ENCODE measurements at places on chromosomes 2 and 18.

DNA sequence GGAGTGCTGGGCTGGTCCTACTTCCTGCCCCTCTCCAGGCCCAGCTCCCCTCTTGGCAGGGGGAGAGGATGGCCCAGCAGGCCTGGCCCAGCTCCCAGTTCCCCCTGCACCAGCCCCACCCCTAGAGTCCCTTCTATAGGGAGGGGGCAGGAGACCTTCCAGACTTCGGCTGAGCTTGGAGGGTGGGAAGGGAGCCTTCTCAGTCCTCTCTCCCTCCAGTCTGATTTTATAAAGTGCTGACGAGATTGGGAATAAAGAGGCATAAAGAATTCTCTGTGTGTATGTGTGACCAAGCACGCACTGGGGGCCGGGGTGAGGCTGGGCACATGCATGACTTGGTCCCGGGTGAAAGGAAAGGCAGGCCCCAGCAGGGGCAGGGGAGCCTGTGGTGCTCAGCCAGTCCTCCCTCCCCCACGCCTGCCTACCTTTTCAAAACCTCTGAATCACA, 5.1 kb downstream of the CHPF start:
- no peak for DNase-seq

DNA sequence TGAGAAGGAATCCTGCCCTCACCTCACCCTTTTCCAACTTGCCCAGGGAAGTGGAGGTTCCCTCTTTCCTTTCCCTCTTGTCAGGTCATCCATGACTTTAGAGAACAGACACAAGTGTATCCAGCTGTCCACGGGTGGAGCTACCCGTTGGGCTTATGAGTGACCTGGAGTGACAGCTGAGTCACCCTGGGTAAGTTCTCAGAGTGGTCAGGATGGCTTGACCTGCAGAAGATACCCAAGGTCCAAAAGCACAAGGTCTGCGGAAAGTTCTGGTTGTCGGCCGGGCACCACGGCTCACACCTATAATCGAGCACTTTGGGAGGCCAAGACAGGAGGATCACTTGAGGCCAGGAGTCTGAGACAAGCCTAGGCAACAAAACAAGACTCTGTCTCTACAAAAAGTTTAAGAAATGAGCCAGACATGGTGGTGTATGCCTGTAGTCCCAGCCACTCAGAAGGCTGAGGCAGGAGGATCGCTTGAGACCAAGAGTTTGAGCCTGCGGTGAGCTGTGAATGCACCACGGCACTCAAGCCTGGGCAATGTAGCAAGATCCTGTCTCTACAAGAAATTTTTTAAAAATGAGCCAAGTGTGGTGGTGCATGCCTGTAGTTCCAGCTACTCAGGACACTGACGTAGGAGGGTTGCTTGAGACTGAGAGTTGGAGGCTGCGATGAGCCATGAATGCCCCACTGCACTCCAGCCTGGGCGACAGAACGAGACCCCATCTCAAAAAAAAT, 14.0 kb upstream of the CNDP1 start:
- no peak for DNase-seq

DNA sequence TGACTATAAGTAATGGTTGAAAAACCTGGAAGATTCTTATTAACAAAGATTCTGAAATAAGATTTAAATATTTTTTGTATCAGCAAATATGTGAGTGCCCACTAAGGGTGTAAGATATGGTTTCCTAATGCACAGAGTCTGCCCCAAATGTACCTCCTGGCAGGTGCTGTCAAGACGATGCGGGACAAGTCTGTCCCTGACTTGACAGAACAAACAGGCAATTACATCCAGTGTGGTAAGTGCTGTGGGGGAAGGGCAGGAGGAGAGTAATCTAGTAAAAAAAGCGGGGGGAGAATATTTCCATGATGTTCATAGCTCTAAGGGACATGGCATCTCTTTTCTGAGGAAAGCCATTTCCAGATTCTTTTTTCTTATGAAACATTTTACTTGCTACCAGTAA, 127.5 kb downstream of the COL4A4 start:
- no peak for DNase-seq

GRCh38 chr2:8322634-8323033, 359.2 kb upstream of the ID2 start:
- DNase-seq: no peak

GRCh38 chr2:24214880-24215279, 40.0 kb downstream of the FAM228A start:
- DNase-seq: no peak

DNA sequence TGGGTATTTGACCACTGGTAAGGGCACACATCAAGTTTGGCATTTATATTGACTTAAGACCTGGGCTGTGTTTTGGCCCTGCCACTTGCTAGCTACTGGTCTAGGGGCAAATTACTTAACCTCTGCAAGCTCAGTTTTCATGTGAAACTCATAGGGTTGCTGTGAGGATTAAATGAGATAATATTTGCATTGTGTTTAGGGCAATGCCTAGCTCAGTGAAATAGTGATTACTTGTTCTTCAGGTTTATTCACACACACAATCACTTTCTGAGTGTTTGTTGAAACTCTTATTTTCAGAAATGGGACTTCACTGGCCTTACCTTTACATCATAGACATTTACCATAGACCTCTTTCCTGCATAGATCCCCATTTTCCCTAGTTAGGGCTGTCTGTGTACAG, 12.3 kb downstream of the CERS6 start:
- DNase-seq: no peak

- no peak for DNase-seq
Measured at GRCh38 chr2:26588576-26588975, 52.6 kb downstream of the CIB4 start.

GRCh38 chr2:237421542-237422116, 7.7 kb upstream of the COL6A3 start:
- DNase-seq: peak; percentile 74

DNA sequence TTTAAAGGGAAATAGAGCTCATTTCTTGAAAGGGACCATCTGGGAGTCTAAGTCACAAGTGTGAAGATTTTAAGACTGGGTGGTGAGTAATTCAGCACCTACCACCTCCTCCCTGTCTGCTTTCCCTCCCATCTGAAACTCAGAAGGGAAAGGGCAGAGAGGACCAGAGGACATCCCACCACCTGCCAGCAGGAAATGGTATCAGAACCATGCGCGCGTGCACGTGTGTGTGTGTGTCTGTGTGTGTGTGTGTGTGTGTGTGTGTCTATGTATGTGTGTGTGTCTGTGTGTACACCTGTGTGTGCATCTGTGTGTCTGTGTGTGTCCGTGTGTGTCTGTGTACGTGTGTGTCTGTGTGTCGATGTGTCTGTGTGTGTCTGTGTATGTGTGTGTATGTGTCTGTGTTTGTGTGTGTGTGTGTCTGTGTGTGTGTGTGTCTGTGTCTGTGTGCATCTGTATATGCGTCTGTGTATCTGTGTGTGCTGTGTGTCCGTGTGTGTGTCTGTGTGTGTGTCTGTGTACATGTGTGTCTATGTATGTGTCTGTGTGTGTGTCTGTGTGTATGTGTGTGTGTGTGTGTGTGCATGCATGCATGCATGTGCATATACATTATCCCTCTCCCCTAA, 76.8 kb downstream of the ZFP36L2 start:
- DNase-seq: no peak

DNA sequence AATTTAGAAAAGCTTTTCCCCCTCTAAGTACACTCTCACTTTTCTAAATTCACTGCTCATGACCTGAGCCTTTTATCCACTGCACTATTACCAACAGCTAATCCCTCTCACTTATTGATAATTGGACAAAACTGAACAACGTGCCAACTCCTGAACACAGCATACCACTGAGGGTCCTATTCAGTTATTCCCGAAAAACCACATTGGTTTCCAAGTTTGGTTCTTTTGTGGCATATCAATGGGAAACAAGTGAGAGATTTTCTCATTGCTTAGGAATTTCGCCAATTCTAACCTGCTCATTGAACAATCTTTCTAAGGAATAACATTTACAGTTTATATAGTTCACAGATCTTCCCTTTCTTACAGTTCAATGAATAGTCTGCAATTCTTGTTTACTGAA, 977.4 kb downstream of the TMEM182 start:
- DNase-seq: no peak

- DNase-seq: peak; percentile 39
Measured at GRCh38 chr2:150370561-150370960, 116.9 kb downstream of the RND3 start.

GRCh38 chr18:54086046-54086802, 138.2 kb downstream of the MBD2 start:
- no peak for DNase-seq

GRCh38 chr2:128644156-128644555, 325.5 kb upstream of the HS6ST1 start:
- DNase-seq: no peak

DNA sequence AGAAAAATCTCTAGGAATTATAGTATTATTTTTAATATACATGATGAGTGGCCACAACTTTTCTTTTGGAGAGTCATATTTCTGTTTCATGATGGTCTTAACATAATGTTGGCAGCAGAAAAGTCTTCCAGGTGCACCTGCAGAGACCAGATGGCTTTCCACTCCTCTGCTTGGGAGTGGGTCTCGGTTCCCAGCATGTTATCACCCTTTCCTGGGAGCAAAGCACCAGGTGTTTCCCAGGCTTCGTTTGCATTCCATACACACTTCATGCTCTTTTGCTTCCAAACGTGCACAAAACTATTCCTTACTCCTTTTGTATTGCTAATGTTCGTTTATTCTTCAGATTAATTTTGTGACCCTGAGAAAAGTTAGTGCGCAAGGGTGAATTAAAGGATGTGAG, 305.2 kb downstream of the CDH2 start:
- no peak for DNase-seq

GRCh38 chr2:220046507-220046906, 419.1 kb downstream of the SLC4A3 start:
- DNase-seq: no peak

DNA sequence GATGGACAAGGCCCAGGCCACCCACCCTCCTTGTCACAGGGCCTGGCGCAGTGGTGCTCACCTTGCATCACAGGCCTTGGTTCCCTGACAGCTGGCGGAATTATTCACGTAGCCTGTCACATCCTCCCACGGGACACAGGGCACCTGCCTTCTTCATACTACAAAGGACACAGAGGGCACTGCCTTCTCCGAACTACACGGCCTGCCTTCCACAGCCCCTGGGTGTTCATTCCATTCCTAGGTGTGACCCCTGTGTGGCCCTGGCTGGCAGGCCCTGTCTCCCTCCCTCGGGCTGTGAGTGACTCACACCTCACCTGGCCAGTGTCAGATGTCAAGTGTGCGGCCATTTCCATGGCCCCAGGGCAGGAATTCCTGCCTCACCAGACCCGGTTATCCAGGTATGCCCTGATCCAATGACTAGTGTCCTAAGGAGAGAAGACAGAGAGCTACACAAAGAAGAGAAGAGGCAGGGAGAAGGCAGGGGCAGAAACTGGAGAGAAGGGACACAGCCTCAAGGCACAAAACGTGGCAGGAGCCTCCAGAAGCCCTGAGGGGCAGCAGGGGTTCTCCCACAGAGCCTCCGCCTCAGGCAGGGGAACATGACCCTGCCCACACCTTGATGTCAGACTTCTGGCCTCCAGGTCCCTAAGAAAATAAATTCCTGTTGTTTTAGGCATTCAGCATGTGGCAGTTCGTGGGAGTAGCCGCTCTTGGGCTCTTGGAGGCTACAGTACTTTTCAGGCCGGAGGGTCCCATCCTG, 43.4 kb downstream of the MBP start:
- peak; percentile 54 for DNase-seq

- DNase-seq: no peak
Measured at GRCh38 chr18:78305789-78306188, 673.8 kb upstream of the SALL3 start.

- no peak for DNase-seq
Measured at GRCh38 chr2:241209271-241209670, 20.8 kb downstream of the ANO7 start.

DNA sequence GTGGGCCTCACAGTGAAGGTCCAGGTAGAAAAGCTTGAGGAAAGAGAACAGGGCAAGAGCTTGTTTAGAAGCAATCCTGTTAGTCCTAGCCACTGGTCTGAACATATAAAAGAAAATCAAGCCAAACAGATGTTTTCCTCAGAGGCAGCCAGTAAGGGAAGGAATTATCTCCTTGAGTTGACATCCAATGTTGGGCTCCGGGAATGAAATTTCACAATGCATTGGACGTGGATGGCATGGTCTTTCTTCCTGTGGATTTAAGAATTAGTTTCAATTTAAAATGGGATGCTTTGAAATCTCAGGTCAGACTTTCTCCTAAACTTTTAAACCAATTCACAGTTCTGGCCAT, 92.1 kb downstream of the ACKR3 start:
- DNase-seq: no peak

GRCh38 chr2:217225596-217225995, 365.7 kb upstream of the TNP1 start:
- no peak for DNase-seq

- no peak for DNase-seq
Measured at GRCh38 chr2:10554961-10555809, 107.1 kb upstream of the ODC1 start.

DNA sequence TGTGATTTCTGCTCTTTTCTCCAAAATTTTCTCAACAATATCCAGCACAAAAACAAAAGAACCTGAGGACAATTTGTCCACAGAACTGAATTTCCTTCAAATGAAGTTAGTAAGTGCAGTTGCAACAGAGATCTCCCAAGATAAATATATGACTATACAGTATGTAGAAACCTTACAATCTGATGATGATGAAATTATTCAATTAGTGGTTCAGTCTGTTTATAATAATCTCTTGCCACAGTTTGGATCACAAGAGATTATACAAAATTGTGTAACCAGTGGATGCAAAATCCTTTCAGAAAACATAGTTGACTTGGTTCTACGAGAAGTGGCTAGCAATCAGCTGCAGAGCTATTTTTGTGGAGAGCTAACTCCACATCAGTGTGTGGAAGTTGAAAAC, 68.7 kb downstream of the FSIP2 start:
- no peak for DNase-seq

DNA sequence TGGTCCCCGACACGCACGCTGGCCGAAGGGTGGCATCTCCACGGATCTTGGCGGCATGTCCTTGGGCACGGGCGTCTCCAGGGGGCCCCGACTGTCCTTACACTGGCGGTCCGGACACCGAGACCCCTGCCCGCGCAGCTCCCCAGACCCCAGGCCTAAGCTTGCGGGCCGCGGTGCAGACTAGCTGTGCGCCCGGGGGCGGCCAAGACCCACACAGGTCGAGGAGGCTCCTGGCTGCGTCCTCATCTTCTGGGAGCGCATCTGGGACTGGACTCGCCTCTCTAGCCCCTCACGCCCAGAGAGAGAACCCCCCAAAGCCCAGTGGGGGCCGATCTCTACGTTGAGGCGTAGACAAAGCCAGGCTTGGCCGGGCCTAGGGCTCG, 475 bp upstream of the TWIST2 start:
- no peak for DNase-seq

DNA sequence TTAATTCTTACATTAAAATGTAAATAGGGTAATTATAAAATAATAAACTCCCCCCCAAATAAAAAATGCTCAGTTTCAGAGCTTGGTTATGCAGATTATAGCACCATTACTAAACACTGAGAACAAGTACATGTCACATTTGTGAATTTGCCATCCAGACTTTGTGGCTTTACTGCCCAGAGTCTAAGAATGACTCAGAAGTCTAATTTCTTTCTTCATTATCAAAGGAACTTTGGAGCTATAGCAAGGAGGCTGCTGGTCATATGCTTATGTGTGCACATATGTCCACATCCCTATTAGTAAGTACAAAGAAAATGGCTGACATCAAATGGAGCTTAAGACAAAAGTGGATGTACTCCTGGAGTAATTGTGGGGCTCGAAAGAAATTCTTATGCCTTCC, 248.5 kb upstream of the SESTD1 start:
- no peak for DNase-seq
